ENCODE measurements at places on chromosomes 2 and 18.

GRCh38 chr2:156380117-156380645, 47.7 kb upstream of the NR4A2 start:
- no peak for DNase-seq

DNA sequence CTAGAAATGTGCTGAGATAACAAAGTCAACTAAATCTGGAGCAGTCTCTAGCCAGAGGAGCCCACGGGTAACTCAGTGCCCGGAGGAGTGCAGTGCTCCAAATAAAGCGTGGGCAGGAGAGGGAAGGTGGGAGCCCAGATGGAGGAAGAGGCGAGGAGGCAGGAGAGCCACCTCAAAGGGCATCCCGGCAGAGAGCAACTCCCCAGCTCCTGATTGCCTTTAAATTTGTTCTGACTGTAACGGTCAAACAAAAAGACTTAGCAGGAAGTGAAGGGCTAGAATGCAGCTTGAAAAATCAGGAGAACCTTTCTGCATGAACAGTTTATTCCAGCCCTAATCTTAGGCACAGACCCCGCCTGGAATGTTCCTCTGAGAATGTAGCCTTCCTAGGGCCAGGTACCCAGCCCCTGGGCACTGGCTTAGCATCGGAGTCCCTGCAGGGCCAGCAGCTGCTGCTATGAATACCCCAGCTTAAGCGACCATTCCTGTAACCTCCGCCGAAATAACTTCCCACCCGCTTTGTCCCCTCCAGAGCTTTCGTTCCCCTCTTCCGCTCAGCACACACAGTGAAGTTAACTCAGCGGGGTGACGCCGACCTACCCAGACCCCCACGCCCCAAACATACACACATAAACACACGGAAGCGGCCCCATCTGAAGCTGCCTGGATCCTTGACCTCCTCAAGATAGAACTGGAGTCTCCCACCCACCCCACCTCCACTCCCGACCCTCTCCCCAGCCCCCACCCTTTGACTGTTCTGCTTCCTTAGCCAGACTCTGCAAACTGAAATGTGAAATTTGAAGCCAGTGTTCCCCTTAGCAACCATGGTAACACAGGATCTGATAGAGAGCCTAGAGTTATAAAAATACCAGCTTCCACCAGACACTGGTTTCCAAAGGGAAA, 123.2 kb downstream of the SMAD7 start:
- DNase-seq = peak; percentile 5

- DNase-seq = peak; percentile 30
These were observed at the start of gene CCDC85A for GRCh38 chr2:56183643-56184499. Gene CCDC85A, plus strand, starts transcription at chr2:56183990. Its CDS starts 635 bp downstream, at chr2:56184625.

DNA sequence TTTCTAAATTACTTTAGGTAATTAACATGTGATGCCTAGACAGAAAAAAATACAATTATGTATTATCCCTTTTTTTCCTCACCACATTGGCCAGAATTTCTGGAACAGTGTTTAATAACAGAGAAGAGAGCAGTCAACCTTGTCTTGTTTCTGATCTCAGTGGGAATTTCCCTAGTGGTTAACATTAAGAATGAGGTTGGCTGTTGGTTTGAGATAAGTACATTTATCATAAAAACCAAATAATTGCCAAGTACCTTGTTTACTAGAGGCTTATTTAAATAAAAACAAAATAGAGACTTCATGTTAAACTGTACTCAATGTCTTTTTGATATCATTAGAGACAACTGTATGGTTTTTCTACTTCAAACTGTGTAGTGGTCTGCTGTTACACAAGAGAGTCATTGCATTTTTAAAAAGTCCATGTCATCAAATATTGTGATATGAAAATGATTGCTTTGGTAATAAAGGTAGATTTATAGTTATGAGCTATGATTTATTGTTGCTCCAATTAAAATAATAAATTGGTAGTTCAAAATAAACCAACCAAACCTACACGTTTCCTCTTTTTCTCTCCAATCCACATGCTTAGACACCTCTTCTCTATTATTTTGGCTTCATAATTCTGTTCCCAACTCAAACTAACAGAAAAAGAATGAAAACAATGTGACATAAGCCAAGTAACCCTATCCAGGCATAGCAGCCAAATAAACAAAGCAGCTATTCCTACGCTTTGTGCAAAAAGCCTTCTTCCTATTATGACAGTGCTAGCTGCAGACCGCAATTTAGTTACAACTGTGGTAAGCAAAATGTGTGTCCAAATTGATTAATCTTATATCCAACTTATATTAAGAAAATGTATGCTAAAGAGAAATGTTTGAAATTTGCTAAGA, 20.9 kb upstream of the TANK start:
- no peak for DNase-seq

DNA sequence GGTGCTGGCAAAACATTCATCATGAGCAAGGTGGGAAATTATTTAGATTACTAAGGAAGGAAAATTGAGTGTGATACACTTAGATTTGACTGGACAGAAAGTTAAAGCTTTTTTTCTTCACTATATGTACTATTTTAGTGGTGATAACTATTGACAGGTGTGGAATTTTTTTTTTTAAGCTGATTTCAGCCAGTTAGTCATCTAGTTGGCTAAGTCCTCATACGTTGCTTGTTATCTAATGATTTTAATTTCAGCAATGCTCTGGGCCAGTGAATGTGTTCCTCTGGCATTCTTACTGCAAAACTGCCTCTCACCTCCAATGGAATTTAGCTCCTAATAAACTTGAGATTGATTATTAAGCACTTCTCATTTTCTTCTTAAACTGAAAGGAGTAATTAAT, 1223.2 kb upstream of the ACVR2A start:
- DNase-seq = no peak

DNA sequence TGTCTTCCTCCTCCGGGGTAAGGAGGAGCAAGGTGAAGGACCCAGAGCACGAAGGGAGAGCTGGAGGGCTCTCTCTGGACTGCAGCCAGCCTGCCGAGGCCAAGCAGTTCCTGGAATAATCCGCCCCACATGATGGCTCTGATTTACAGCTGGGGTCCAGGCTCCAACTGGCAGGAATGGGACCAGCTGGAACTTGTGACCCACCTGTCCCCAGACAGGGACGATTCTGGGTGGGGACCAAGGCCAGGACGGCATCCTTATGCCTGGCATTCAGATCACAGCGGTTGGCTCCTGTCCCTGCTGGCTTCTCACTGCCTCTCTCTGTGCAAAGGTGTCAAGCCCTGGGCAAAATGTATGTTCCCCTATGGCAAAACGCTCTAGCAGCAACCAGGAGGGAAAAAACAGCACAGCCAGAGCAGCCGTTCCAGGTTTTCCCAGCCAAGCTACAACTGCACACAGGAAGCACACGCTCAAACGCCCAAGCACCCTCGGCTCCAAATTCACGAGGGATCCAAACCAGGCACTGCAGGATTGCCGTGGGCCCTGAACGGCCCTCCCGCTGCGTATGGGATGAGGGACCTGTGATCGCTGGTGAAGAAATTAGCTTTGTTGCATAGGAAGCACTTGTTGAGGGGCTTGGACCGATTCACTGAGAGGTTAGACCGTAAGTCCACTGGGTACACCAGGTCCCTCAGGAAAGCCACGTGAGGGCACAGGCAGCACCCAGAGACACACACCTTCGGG, 35.8 kb downstream of the FAM178B start:
- peak; percentile 13 for DNase-seq

- DNase-seq = no peak
These were observed 174.5 kb downstream of the MYCN start for GRCh38 chr2:16114836-16115235.

- DNase-seq = no peak
These were observed 446.7 kb downstream of the SETBP1 start for GRCh38 chr18:45127405-45127804.

DNA sequence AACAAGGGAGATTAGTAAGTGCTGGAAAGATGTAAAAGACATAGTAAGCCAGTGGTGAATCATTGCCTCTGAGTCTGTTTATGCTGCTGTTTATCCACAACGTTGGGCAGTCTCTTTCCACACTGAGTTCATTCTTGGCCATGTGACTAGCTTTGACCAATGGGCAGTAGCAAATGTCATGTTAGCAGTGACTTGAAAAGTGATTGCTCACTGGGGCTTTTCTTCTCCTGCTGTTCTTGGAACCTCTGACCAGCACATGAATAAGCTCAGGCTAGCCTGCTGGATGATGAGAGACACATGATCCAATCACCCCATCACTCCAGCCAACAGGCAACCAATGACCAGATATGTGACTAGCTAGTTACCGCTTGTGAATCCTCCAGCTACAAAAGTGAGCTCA, 360.4 kb downstream of the SLC4A3 start:
- no peak for DNase-seq

GRCh38 chr18:13241083-13241892, 22.7 kb downstream of the LDLRAD4 start:
- DNase-seq = no peak

GRCh38 chr2:1631292-1632001, 112.9 kb downstream of the PXDN start:
- no peak for DNase-seq

DNA sequence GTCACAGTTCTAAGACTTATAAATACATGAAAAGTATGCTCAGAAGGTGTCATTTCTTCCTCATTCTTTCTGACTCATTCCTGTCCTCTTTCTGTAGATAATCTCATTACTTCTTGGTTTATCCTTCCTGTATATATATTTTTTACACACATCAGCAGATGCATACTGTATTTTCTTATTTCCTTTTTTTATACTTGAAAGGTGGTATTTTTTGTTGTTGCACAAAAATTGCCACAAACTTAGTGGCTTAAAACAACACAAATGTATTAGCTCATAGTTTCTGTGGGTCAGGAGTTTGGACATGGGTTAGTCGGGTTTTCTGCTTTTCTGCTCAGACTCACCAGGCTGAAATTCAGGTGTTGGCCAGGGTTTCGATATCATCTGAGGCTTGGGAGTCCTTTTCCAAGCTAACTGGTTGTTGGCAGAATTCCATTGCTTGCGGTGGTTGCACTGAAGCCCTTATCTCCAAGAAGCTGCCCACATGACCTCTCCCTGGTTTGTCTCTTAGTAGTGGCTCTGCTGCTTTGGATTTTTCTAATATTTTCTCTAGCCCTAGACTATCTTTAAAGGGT, 162.6 kb downstream of the FMNL2 start:
- no peak for DNase-seq

DNA sequence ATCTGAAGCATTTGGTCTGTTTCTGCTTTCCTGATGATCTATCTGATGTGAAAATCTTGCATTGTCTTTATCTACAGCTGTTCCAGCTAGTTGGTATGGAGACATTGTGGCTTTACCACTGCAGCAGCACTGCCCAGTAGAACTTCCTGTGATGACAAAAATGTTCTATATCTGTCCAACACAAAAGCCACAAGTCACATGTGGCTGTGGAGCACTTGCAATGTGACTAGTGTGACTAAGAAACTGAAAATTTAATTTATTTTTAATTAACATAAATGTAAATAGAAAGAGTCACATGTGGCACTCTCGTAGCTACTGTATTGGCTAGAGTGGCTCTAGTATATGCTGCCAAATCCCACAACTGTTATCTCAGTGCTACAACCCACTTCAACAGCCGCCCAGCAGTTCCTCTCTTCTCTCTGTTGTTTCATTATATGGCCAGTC, 425.7 kb downstream of the SETBP1 start:
- peak; percentile 63 for DNase-seq

- no peak for DNase-seq
These were observed 2.4 kb upstream of the KCNF1 start for GRCh38 chr2:10909050-10909995.

- no peak for DNase-seq
These were observed 64.0 kb downstream of the NDUFA10 start for GRCh38 chr2:239960929-239961661.

- DNase-seq = no peak
These were observed 27.1 kb upstream of the SCYGR1 start for GRCh38 chr2:227414846-227415245.

GRCh38 chr2:76867854-76868253, 654.3 kb downstream of the LRRTM4 start:
- DNase-seq = no peak

GRCh38 chr18:7576685-7577084, 9.6 kb downstream of the PTPRM start:
- no peak for DNase-seq

DNA sequence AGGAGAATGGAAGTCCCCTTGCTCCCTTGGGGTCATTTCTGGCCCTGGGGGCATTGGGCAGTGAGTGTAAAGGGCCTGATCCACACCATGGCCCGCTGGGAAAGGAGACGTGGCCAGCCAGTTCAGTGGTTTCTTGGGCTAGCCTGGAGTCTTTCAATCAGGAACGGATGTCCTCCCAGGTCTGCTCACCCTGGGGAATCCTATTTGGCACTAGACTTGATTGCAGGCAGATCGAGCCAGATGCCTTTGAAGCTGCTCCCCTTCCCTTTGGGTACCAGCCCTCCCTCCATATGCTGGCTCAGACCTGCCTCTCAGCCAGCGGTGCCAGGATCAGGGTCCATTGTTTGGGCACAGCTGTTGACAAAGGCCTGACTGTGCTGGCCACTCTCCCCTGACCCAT, 11.0 kb downstream of the FBLN7 start:
- DNase-seq = no peak

- no peak for DNase-seq
These were observed 33.1 kb downstream of the EVA1A start for GRCh38 chr2:75527676-75528075.
